ENCODE measurements at places on chromosomes 3 and 15. TPM values are rescaled to one million over a fixed set of nuclear protein-coding genes. Genes with fewer than 3 reads are reported as not detected.

DNA sequence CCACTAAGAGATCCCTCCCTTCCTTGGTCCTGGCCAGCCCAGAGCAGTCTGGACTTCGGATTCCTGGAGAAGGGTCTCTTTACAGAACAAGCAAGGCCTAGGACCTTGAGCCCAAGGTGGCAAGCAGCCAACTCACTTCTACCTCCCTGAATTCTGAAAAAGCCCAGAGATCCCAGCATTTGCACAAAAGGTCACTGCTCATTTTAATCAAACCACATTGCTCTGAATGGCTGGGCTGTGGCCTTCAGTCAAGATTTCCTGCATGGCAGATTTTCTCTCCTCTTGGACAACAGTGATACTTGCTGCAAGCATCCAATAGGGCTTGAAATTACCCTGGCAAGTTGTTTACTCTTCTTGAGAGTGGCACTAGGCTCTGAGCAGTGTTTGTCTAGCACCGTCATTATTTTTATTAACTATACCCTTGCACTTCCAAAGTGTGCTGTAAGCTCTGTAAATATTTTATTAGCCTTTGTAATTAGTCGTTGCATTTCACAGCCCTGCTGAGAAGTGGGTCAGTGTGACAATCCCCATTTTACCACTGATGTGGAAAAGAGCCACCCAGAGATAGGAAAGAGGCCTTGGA lies 274.7 kb upstream of the CTNNB1 start:
- no peak for DNase-seq

Gene GOLGA8A
- total RNA-seq, result 140 TPM

Gene GPR27
- total RNA-seq, result 0.40 TPM

Gene PLCB2
- total RNA-seq, result 44.6 TPM

Gene CHRD
- total RNA-seq, result not detected

Gene EPHB1
- 0.78 TPM for total RNA-seq

Gene C3orf49
- not detected for total RNA-seq

Gene RHOA
- 437 TPM for total RNA-seq

DNA sequence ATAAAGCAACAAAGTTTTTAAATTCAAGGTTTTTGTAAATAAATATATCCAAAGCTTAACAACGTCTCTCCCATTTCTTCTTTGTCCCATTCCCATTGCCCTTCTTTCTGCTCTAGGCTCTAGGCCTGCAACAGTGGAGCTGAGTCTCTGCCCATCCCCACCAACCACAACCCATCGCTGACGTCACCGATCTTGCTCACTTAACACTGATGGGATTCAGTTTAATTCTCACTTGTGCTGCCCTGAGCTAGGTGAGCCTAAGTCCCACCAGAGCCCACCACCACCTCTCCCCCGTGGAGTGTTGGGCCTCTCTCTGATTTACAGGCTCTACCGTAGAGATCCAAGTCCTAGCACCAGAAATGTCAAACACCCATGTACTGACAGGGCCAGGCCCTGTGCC lies 61.3 kb upstream of the RAB6B start:
- no peak for DNase-seq

Gene TICRR
- total RNA-seq, result 29.2 TPM

DNA sequence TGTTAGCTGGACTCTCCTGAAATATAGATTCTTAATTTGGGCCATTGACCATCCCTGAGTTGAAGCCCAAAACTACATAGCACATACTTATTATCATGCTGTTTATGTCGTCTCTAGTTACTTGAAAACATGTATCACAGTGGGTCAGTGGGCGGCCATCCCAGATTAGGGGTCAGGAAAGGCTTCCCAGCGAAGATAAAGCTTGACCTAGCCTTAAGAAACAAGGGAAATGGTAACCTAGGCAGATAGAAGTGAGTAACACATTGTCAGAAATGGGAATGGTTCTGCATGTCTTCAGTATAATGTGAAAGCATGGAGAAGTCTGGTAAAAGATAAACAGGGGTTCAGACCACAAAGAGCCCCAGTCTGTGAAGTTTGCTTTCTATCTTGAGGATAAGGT lies 124.7 kb downstream of the C3orf70 start:
- DNase-seq, result no peak

DNA sequence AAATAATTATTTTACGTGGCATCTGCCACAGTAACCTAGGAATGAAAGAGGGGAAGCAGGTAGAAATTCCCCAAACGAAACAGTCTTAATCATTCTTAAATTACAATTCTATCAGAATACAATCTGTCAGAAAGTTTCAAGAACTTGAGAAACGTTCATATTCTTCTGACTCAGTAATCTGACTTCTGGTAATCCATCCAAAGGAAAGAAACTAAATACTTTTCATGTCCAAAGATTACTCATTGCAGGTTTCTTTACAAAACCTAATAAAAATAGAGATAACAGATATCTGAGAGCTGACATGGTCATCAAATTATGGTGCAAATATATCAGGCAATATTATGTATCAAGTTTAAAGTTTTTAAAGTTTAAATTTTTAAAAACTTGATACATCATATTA lies 109.4 kb downstream of the DLG1 start:
- DNase-seq, result no peak

Gene WDR49
- total RNA-seq, result 0.29 TPM

DNA sequence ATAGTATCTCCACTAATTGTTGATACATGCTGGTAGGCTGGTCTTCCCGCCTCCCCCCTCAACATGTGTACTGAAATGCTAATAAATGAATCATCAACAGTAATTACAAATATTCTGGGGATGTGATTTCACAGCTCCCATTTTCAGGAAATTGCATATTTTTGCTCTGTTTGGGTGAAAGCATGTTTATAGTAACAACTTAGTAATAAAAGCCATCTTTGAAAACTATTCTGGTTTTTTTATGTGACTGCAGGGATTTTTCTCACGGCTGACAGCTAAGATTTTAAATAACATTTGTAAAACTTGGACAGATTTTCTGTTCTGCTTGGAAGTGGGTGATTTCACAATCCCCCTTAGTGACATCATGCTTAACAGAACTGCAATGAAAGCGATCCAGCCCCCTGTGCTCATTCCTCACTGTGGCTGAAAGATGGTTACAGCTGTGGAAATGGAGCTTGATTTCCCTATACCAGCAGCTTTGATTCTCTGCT lies 25.6 kb upstream of the FAM174B start:
- no peak for DNase-seq

Gene ONECUT1
- not detected for total RNA-seq

Gene ACY1
- total RNA-seq, result 61.8 TPM

- no peak for DNase-seq
Measured at GRCh38 chr15:72397796-72398588, at the start of gene TMEM202. TMEM202 (plus strand) TSS chr15:72398305; CDS start chr15:72398327, 22 bp downstream.

- no peak for DNase-seq
Measured at GRCh38 chr15:85837011-85837433, 42.3 kb upstream of the KLHL25 start.

DNA sequence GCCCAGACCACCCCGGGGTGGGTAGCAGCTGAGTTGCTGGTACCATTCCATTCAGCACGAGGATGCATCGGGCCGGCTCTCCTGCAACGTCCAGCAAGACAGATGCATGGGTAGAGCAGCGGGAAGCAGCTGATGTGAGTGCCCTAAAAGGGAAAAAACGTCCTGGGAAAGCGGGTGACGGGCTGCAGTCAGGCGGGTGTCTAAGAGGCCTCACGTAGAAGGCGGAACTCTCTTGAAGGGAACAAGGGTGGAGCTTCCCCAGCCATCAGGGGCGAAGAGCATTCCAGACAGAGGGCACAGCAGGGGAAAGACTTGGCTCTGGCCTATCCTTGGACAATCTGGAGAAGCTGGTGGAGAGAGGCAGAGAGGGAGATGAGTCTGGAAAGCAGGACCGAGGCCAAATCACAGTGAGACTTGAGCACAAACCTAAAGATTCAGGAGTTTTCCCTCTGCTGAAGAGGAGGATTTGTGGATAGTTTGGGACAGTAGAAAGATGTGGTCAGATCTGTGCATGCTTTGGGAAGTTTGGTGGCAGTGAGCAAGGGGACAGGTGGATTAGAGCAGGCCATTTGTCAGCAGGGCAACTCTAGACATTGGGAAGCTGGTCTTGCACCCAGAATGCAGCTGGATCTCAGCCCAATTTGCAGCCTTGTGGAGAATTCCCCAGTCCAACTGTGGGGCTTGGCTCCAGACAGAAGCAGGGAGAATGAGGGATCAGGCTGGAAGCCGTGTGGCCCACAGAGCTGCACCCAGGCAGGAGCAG lies 70.7 kb downstream of the SEMA5B start:
- no peak for DNase-seq

DNA sequence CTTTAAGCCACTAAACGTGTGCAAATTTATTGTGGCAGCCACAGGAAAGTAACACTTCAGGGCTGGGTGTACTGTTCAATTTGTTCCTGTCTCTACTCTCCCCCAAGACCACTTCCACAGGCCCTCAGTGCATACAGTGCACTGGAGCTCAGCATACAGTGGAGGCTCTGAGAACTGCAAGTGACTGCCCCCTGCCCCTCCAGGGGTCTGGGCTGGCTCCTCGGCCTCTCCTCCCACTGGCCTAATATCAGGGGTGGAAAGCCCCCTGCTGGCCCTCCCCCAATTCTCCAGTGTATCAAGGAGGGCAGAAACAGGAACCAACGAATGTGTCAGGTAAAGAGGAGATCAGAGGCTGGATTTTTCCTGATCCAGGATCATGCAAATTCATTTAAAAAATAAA lies 19.9 kb upstream of the HEG1 start:
- no peak for DNase-seq

- no peak for DNase-seq
Measured at GRCh38 chr3:63861306-63861705, 2.3 kb downstream of the THOC7 start.

DNA sequence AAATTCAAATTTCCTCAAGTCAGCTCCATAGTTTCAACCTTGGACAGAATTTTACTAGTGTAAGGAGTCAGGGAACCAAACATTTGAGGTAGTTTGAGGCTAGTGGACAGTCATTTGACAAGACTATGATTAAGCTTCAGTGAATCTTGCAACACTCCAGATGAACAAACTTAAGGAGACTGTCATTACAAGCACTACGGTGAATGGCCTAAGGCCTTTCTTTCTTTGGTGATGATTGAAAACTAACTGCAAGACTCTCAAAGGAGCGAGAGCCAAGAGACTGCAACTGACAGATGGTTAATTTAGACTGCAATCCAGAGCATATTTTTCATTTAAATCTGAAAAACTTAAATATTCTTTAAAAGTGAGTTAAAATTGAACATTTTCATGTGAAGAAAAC lies 272.3 kb upstream of the NECTIN3 start:
- no peak for DNase-seq

Gene ZNF860
- total RNA-seq, result not detected

GRCh38 chr3:130758624-130759369 lies 12.2 kb upstream of the PIK3R4 start:
- no peak for DNase-seq

- no peak for DNase-seq
Measured at GRCh38 chr15:71545223-71545760, 265.1 kb upstream of the NR2E3 start.

Gene NR2E3
- not detected for total RNA-seq

DNA sequence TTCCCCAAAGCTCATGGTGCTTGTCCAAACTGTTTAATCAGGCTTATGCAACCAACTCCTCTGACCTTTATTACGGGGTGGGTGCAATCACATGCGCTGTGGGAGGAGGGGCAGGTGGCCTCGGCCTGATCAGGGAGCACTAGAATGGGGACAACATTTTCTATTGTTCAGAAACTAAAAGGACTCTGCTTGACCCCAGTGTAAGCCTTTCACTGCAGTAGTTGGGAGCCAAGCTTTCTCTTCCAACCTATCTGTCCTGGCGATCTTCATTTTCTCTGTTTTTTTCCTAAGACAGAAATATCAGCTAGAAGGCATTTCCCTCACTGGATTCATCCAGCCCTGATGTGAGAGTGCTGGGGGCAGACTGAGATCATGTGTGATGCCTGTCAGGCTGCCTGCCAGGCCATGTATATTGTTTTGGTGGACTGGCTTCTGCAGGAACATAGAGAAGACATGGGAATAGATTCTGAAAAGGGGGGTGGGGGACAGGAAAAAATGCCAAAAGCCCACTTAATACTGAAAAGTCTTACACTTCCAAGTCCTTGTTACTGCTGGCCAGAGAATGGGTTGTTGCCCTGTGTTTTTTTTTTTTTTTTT lies 627.0 kb upstream of the TBL1XR1 start:
- DNase-seq, result no peak

DNA sequence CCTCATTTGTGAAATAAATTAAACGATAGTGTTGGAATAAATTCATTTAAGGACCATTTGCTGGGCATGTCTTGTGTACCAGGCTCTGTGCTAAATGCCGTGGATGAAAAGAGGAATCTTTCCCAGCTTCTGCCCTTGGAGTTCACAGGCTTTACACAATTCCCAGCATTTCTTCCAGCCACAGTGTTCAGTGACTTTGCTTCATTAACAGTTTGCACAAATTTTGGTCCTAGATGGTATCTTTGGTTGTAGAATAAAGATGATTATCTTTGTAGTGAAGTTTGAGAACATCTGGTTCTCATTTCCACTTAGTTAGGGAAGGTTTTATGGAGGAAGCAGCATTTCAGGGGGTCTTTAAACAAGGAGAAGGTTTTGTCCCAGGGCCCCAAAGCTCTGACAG lies 100.1 kb downstream of the LRTM1 start:
- DNase-seq, result no peak

Gene TEX264
- total RNA-seq, result 26.0 TPM

DNA sequence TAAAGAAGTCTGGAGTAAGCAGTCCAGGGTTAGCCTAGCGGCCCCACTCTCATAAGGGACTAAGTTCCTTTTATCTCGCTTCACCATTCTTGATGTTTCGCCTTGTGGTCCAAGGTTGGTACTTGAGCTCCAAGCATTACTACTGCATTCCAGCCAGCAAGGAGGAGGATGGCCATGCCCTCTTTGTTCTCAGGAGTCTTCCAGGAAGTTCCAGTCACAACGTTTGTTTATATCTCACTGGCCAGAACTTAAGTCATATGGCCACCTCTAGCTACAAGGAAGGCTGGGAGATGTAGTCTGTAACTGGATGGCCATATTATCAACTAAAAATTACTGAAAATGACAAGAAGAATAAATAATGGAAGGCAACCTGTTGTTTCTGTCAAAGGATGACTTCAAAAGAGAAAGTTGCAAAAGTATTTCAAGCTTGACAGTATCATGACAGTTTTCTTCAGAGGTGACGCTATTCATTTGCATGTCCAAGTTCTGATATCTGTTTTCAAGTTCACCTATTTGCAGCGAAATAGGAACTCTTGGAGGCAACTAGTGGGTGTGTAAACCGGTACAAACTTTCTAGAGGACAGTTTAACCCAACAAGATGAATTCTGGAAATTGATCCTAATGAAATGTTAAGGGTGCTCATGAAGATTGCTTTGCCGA lies 118.6 kb downstream of the PGPEP1L start:
- no peak for DNase-seq

Gene KY
- total RNA-seq, result not detected

GRCh38 chr3:57692396-57693147 lies at the start of gene DENND6A:
DENND6A (minus strand) TSS chr3:57693077; CDS start chr3:57693018, 59 bp downstream.
- peak; percentile 80 for DNase-seq

DNA sequence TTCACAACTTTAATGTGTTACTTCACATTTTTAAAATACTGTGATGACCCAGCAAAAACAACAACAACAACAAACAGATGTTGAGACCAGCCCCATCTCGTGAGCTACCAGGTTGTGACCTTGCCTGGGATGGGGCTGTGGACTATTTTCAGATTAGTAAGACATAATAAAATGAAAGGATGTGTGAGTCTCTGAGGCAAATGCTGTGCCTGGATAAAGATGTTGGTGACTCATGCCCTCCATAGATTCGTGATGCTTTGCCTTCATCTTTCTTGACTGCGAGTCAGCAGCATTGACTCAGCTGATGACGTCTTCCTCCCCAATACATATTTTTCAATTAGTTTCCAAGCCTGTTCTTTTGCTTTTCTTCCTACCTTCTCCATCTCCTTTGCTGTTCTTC lies 453.0 kb upstream of the CFAP20DC start:
- peak; percentile 68 for DNase-seq
